ENCODE measurements at places on chromosomes 13 and 19.

- DNase-seq = no peak
Observed at GRCh38 chr19:50030225-50030624, 4.4 kb downstream of the ZNF473 start.

DNA sequence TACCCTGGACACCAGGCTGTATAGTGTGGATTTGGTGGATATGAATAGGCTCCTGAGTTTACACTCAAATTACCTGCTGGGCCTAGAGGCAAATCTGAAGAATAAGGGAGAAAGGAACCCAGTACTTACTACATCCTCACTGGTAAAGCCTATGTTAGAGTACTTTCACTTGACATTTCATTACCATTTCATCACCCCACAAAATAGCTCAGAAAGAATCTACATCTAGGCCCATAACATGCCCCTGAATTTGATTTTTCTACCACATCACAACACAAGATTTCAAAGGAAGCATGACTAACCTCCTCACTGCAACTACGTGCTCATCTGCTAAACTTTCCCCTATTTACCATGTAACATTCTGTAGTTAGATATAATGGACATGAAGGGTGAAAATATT is 43.3 kb downstream of the VWA8 start:
- no peak for DNase-seq

GRCh38 chr13:107788464-107789165 is 426.7 kb downstream of the LIG4 start:
- DNase-seq = no peak

GRCh38 chr13:94947392-94947791 is 235.0 kb upstream of the SOX21 start:
- DNase-seq = no peak

DNA sequence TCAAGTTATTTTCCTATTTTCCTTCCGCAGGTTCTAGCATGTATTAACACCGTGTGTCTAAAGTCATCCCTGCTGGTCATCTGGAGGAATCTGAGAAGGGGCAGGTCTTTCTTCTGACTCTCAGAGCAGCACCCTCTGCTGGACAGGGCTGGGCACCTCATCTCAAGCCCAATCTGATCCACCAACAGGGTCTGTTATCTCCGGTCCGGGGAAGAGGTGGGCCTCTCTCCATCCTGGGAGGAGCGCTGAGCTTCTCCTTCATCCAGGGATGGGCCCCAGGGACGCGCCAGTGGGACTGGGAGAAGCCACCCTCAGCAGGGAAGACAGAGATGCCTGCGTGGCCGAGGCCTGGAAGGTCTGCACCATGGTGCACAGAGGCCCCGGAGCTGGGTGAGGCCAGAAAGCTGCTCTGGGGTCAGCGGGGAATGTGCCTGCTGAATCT is 26.0 kb upstream of the ZNF331 start:
- no peak for DNase-seq

DNA sequence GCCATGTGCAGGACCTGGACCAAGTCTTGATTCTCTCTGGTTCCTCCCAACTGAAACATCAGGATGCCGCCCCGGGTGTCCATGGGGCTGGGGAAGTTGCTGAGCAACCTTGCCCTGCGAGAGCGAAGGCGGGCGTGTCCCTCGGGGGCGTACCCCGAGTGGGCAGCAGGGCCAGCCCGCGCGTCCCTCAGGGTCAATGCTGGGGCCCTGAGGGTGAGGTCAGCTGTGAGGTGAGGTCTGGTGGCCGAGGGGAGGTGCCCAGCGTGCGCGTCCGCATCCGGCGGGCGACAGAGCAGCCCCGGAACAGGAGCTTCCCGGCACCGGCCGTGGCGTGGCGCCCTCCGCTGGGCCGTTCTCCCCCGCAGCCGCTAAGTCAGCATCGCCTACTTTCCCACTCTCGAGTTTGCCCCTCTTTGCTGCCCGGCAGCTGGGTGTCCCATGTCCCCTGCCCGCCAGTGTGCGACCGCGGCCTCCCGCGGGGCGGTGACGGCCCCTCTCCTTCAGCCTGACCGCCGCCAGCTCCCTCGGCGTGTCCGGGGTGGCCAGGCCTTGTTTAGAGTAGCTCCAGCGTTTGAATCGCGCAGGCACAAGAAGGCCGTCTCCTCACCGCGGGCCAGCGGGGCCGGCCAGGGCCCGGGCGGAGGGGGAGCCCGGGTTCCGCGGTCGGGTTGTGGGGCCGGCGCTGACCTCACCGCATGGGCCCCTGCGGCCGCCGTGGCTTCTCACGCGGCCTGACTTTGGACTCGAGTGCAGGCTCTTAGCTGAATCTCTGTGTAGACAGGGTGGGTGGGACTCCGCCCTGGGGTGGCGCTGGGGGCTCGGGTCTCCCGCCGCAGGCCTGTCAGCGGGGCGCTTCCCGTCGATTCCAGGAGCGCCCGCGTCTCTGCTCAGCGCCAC is 33.0 kb downstream of the GJA3 start:
- peak; percentile 33 for DNase-seq

GRCh38 chr13:97432232-97432916 is 1.6 kb upstream of the RAP2A start:
- DNase-seq = no peak

DNA sequence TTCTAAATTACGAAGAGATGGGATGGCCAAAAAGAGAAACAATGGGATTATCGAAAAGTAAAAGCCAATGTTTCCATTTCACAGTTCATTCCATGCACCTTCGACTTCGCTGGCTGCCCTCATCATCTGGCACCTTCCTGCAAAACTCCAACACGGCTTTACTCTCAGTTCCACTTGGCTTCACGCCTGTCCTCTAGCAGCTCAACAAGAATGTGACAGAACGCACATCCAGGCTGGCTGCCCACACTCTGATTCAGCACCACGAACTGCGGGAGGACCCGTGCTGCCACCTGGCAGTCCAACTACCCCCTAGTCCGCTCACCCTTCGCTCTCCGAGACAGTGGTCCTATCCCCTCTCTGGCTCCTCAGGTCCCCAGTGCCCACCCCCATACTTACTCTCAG is 11.7 kb downstream of the ATP7B start:
- DNase-seq = no peak

- DNase-seq = no peak
Observed at GRCh38 chr13:77733674-77734073, 36.2 kb downstream of the SLAIN1 start.

DNA sequence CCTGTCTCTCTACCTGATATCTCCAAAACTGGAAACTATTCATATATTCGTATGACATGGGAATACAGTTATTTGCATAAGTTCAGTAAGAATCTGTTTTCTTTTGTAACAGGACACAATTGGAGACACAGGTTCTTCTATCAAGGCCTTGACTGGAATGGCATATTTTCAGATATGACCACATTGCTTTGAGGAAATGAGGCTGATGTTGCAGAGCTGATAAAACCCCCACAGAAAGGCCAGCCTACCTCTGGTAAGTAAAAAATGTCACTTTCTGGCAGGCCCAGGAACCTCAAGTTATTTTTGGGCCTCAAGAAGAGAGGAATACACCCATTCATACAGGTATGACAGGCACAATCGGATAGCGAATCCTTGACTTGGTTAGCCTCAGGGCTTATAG is 29.5 kb upstream of the KBTBD6 start:
- DNase-seq = no peak

DNA sequence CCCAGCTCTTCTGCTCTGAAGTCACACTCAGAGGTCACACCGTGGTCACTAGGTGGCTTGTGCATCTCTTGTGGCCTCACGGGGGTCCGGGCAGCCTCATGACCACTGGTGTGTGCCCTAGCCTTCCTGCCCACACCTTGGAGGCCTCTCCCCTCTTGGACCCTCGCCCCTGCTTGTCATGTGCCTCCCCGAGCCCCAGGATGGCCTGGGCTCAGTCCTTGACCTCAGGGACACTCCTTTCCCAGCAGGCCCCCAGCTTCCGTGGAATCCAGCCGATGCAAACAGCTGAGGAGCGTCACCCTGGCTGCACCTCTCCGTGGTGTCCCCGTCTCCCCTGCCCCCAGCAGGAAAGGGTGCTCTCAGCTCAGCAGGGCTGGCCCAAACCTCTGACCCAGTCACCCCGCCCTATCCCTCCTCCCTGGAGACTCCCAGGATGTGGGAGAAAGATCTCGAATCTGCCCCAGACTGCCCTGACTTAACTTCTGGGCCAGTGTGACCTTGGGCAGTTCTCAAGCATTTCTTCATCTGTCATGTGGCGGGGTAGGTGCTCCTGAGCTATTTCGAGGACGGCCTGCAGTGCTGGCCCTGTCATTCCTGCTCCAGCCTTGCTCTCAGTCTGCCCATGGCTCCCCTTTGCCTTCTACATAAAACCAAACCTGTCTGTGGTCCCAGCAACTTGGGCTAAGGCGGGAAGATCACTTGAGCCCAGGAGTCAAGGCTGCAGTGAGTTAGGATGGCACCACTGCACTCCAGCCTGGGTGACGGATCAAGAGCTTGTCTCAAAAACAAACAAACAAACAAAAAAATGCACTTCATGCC is 4.6 kb upstream of the SLC25A42 start:
- no peak for DNase-seq

DNA sequence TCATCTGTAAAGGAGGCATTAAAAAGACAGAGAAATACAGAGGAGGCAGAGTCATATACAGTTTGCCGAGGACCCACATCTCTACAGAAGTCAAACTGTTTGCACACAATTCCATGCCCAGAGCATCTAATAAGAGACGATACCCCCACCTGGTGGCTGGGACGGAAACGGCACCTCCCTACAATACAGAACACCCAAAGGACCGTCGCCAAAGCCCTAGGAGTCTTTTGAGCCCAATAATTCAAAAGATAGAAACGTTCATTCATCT is 703 bp upstream of the PLEKHG2 start:
- DNase-seq = peak; percentile 82

GRCh38 chr13:28819735-28820098 is 422 bp upstream of the MTUS2 start:
- DNase-seq = peak; percentile 63

GRCh38 chr13:69565334-69565733 is 542.3 kb upstream of the ATXN8OS start:
- DNase-seq = no peak

DNA sequence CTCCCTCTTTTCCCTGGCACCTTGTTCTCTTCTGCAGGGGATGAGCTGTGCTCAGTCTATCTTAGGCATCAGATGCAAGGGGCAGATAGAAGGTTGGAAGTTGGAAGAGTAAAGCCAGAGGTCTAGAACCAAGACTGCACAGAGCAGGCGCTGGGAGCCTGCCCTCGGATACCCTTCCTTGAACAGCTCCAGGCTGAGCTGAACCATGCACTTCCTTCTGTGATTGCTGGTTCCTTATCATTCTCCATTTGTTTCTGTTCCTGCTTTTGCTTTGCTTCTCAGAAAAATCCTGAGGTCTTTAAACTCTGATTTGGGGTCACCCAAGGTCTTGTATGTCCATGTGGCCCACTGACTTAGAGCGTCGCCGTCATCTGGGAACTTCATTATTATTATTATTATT is 36.3 kb downstream of the ARHGEF18 start:
- DNase-seq = no peak

- peak; percentile 85 for DNase-seq
Observed at GRCh38 chr19:41353466-41354342, at the start of gene TGFB1. TSS of gene TGFB1 (minus strand) at chr19:41353922. CDS start at chr19:41353044, 878 bp downstream.

GRCh38 chr13:29707876-29708543 is 112.5 kb upstream of the SLC7A1 start:
- DNase-seq = peak; percentile 45

GRCh38 chr13:85363504-85363903 is 435.7 kb downstream of the SLITRK6 start:
- no peak for DNase-seq

- no peak for DNase-seq
Observed at GRCh38 chr13:41548031-41548430, 90.7 kb downstream of the RGCC start.

DNA sequence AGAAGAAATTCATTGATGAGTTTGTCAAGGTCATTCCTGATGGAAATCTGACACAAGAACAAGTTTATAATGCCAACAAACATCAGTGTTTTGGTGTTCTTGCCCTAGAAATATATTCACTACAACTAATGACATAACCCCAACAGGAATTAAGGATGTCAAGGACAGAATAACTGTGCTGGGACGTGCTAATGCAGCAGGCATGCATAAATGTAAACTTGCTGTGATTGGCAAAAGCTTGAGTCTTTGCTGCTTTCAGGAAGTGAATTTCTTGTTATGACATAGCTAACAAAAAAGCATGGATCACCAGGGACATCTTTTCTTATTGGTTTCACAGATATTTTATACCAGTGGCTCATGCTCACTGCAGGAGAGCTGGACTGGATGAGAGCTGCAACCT is 144.6 kb downstream of the KCTD12 start:
- no peak for DNase-seq

- DNase-seq = no peak
Observed at GRCh38 chr13:24651718-24652345, 28.4 kb upstream of the ATP12A start.

DNA sequence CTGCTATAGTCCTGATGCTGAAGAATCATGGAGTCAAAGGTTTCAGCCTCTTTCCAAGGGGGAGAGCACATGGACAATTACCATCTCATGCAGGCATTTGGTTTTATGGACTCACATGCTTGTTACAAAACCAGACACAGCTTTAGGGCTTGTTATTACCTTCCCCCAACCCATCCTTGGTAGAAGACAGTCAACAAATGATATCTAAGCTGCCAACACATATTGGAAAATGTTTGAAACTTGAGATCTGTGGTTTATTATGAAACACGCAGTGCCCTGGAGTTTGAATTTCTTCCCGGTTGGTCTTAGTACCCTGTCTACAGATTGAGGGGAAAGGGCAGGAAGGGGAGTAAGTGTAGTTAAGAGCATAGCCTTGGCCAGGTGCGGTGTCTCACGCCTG is 12.5 kb upstream of the CYP2A6 start:
- no peak for DNase-seq

DNA sequence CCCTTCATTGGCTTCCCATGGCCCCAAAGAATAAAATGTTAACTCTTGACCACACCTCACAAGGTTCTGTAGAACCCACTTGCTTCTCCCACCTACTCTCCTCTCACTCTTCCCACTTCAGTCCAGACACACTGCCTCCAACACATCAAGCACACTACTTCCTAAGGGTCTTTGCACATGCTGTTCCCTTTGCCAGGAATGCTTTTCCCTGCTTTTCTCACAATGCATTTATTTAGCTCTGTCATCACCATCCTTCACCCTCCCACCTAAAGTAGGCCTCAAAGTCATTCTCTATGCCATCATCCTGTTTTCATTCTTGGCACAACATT is 7.9 kb downstream of the IFNL1 start:
- no peak for DNase-seq
